ENCODE measurements at places on chromosomes 13 and 19.

DNA sequence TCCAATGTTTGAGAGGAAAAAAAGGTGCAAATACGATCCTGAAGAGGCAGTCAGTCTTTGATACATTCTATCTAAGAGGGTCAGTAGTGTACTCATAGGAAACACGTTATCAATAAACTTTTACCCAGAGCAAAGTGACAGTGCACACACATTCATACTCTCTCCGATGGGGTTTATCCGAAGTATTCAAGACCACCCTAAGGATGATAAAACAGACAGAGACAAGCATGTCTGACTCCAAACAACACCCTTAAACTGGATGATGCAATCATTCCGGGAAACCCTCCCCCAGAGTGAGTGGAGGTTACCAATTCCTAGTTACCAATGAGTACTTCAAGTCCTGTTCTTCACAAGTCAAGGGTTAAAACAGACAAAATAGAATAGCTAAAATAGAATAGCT, 79.1 kb downstream of the DNAJC3 start:
- no peak for DNase-seq

GRCh38 chr13:25225970-25226369, 53.9 kb upstream of the AMER2 start:
- no peak for DNase-seq

DNA sequence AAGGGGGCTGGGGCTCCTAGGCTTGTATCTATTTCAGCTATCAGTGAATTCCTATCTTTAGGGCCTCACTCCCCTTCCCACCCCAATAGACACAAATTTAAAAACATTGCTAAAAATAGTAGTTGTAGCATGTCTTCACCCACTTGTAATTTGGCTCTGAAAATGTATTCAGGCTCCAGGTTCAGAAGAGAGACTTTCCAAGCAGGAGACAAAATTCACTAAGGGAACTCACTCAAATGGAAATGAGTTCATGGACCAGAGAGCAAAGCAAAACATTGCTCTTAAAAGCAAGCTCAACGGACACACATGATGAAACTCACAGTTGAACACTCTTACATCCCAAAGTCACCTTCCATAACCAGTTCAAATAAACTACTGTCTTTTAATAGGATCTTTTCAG, 36.8 kb downstream of the PHF11 start:
- no peak for DNase-seq

GRCh38 chr19:4267101-4267900, 11.8 kb upstream of the SHD start:
- DNase-seq = peak; percentile 31

DNA sequence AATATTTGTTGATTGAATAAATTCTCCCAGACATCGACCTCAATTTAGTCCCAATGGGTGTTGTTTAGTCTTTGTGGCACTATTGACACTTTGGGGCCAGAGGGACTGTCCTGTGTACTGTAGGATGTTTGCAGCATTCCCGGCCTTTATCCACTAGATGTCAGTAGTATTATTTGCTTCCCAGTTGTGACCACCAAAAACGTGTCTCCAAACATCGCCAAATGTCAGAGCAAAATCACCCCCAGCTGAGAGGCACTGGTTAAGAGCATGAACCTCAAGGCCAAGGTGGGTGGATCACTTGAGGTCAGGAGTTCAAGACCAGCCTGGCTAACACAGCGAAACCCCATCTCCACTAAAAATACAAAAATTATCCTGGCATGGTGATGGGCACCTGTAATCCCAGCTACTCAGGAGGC, 15.4 kb downstream of the NLRP12 start:
- peak; percentile 3 for DNase-seq

GRCh38 chr19:33456076-33456844, 65.3 kb downstream of the PEPD start:
- no peak for DNase-seq

- no peak for DNase-seq
These were observed 3.9 kb upstream of the RNF6 start for GRCh38 chr13:26225896-26226617.

DNA sequence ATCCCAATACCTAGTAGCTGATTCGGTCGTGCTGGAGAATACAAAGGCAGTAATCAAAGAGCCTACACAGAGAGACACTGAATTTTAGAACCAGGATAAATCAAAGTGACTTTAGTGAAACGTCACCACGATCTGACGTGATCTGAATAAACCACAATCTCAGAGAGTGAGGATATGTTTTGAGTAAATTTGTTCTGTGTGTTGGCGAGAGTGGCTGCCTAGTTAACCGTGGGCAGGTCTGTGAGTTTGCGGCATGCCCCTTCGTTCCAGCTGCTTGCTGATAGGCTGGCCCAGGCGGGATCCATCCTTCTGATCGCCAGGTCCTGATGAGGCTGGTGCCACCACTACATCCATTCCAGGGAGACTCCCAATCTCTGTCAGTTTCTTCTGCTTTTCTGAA, 40.4 kb downstream of the LRCH1 start:
- DNase-seq = no peak

GRCh38 chr13:103876571-103876970, 810.4 kb upstream of the SLC10A2 start:
- DNase-seq = no peak

DNA sequence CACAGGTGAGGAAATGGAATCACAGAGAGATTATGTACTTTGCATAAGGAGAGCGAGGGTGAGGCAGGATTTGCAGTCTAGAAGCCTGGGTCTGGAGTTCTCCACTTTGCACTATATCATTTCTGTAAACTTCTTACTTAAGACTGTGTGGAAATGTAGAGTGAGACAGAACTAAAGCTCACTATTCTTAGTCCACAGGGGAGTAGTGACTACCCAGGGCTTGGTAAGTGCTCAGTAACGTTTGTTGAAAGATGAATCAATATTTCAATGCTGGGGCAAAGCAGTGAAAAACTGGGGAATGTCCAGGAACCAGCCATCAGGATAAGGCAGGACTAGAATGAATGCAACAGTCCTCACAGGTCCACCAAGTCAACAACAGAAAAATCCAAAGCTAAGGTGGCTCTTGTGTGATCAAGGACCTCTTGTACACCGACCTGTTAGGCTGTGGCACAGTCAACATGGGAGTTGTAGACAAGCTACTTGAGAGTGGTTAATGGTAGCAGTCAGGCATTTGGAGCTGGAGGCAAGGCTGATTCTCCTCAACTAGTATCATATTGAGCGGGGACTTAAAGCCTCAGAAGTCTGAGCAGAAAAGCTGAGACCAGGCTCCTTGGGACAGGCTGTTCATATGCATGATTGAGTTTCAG, 929 bp upstream of the TNFSF13B start:
- DNase-seq = no peak

- no peak for DNase-seq
These were observed 19.2 kb downstream of the SBNO2 start for GRCh38 chr19:1154731-1155351.

GRCh38 chr19:2733930-2734588, 5.8 kb downstream of the SLC39A3 start:
- no peak for DNase-seq

DNA sequence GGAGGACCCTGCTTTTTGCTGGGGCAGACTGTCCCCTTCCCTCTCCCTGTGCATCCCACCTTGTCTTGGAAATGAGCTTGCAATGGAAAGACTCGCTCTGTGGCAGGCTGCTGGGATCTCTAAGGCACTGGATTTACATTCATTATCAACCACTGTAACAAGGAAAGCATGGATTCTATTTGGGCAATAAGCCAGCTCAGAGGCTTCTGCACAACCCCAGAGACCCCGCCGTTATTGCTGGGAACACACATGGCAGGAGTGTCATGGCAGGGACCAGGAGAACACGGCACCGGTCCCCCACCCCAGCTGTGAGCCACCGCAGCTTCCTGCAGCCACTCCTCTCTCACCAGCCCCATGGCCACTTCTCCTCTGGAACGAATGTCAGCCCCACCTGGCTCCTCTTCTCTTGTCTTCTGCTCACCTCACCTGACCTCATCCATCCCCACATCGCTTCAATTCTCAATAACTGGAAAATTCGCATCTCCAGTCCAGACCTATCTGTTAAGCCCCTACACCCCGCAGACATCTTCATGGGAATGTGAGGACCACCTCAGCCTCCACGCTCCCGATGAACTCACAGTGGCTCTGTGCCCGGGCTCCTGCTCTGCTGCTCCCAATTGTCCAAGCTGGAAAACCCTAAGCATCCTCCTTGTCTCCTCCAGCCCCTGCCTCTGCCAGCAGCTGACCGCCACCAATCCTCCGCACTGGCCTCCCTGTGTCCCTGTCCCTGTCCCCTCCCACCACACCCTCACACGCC, 181.5 kb downstream of the USP12 start:
- DNase-seq = no peak

GRCh38 chr19:52823676-52824075, 2.2 kb upstream of the ZNF28 start:
- no peak for DNase-seq

DNA sequence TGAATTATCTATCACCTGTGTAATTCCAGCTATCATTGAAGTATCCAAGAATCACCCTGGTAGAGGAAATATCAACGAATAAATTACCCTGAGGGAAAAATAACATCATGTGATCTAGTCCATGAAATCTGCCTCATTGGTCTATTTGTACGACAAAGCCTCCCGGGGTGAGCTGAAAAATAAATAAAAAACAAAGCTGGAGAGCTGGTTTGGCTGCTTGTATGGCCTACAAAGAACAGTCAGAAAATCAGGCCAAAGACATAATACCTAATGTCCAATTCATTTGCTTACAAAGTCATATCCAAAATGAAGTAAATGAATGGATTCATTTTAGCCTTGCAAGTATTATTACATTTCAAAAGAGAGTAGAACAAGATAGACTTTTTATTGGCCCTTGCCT, 449.9 kb downstream of the KLF12 start:
- DNase-seq = no peak

- no peak for DNase-seq
These were observed 26.0 kb downstream of the TM9SF2 start for GRCh38 chr13:99527301-99527700.

DNA sequence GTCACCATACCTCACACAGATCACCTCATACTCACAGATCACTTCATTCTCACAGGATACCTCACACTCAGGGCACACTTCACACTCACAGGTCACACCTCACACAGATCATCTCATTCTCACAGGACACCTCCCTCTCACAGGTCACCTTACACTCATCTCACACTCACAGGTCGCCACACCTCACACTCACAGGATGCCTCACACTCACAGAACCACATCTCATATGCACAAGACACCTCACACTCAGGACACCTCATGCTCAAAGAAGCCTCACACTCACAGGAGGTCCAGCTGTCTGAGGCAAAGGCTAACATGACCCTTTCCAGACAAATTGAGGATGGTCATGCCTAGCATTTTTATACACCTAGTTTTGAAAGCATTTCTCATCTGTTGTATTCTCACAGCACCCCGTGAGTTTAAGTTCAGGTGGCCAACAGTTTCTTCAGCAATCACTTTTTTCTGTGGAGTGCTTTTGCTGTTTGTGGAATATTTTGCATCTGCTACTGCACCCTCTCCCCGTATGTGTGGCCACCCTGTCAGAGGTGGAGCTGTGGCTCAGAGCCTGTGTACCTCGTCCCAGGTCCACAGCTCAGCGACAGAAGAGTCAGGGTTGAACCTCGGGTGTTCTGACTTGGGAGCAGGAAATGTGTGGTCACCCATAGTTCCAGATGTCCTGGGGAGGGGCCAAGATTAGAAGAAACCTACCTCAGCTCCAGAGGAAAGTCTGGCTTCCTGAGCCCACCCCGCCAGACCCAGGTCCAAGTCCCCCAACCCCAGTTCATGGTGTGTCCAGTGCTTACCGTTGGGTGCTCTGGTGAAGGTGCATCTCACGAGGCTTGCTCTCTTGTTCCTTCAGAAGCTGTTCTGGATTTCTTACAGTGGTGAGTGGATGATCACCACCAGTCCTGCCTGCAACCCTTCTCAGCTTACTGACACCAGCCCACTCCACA, 7.6 kb downstream of the F7 start:
- no peak for DNase-seq

DNA sequence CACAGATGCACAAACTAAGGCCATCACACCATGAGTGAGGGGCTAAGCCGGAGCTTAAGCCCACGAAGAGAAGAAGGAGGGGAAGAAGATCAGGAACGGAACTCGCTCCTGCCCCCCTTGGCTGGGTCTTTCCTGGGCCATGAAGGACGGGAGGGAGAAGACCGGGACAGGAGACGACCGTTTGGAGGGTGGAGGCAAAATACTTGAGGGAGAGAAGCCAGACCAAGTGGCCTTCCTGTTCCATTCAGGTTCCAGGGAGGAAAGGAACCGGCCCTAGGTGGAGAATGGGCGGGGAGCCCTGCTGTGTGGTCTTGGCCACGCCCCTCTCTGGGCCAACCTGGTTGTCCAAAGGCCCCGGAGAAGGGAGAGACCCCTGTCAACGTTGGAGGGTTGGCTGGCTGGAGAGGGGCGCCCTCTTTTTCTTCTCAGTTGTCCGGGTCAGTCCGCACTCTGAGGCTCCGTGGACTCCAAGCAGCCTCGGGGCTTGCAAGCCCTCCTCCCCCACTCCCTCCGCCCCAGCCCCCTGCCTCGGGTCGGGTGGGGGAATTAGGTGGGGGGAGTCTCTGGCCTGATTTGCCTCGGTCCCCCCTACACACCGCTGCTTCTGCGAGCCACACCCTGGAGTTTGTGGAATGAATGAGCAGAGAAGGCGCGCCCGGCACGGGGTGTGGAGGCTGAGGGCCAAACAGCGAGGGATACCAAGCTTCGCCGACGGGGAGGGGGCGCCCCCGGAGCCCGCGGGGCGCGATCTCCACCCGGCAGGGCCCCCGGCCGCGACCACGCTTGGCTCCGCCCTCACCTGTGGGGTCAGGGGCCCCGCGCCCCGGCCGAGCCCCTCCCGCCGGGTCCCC, 757 bp downstream of the FBN3 start:
- no peak for DNase-seq

GRCh38 chr19:51792932-51793331, 2.0 kb upstream of the FPR3 start:
- DNase-seq = no peak

GRCh38 chr13:80040196-80040980, 300.5 kb downstream of the SPRY2 start:
- DNase-seq = no peak

GRCh38 chr13:84946192-84946591, 853.0 kb downstream of the SLITRK6 start:
- DNase-seq = no peak

All from DMS 273 treated with DMSO at 0.1 percent for 48 hours (cell line).